ENCODE measurements at places on chromosomes 3 and 15.

DNA sequence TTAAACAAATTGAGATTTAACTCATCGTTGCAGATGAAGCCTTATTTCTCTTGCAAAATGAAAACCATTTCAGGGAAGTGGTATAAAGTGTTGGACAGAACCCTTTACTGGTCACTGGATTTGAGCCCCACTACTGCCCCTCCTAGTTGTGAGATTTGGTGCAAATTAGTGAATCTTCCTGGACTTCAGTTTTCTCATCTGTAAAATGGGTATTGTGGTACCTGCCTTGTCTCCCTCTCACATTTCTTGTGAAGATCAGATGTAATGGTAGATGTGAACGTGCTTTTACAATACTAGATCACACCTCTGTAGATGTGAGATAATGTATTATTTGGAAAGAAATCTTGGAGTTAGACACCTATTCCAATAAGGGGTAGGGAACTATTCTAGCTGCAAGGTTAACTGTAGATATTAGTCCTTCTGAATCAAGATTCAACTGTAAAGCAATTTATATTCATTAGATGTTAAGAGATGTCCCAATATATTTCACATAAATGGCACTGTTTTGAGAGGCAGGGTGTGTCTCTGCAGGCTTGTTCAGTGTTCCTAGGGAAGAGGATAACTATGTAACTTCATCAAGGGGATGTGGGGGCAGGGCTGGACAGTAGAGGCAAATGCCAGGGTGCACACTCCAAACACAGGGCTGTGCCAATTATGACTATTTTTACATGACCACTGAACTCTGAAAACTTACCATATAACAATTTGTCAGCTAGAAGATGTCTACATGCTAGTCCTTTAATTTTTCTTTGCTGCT lies 112.4 kb upstream of the PFN2 start:
- DNase-seq, result no peak

DNA sequence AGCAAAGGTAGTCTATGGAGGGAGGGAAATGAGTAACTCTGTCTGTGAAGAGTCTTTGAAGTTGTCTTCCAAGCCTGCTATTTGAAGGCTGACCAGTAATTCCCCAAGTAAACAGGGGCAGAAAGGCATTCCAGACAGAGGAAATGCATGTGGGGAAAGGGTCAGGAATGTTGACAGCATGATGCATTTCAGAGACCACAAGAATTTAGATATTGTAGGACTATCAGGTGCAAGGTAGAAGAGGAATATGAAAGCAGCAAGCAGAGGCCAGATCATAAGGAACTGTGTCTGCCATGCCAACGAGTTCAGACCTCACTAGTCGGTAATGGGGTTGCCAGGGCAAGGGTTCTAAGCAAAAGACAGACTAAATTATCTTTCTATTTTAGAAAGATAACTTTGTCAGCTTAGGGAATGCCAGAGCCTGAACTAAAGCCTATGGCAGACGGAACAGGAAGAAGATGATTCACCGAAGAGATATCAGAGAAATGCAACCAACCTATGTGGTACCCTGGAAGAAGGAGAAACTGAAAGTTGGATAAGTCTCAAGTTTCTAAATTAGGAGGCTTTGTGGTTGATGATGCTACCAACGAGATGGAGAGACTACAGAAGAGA lies 327.0 kb upstream of the RORA start:
- no peak for DNase-seq

GRCh38 chr3:120526011-120526870 lies 69.9 kb upstream of the NDUFB4 start:
- no peak for DNase-seq

- DNase-seq, result no peak
Measured at GRCh38 chr3:100540791-100541334, 48.4 kb downstream of the TMEM45A start.

GRCh38 chr3:155676252-155676981 lies 68.5 kb downstream of the PLCH1 start:
- peak; percentile 6 for DNase-seq

GRCh38 chr3:129557548-129557894 lies 14.5 kb downstream of the H1-8 start:
- DNase-seq, result no peak

GRCh38 chr15:61141497-61142125 lies 87.5 kb downstream of the RORA start:
- DNase-seq, result no peak

DNA sequence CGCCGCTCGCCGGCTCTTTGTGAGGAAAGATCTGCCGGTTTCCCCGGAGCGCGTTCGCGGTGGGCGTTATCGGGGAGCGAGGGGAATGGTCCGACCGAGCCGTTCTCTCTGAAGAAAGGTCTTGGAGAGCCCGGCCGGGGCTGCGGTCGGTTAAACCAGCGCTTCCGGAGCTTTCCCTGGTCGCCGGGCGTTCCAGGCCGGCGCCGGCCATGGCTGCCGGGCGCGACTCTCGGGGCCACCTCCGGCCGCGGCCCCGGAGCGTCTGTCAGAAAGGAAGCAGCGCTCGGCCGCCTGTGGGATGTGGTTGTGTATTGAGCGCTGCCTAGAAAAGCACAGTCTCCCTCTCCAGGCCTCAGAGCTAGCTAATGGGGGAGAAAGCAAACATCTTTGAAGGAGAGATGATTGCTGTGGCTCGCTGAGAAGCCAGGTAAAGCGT lies 731 bp downstream of the FYTTD1 start:
- DNase-seq, result peak; percentile 54
